ENCODE measurements at places on chromosomes 6 and 20. TPM values are rescaled to one million over a fixed set of nuclear protein-coding genes. Genes with fewer than 3 reads are reported as not detected.

The BNIP5 gene
- total RNA-seq, result not detected

The DNMT3B gene
- 2.6 TPM for total RNA-seq

The TTBK1 gene
- under 0.01 TPM for total RNA-seq

The ENTPD6 gene
- total RNA-seq, result 53.3 TPM
